ENCODE measurements at places on chromosomes 5 and 9.

DNA sequence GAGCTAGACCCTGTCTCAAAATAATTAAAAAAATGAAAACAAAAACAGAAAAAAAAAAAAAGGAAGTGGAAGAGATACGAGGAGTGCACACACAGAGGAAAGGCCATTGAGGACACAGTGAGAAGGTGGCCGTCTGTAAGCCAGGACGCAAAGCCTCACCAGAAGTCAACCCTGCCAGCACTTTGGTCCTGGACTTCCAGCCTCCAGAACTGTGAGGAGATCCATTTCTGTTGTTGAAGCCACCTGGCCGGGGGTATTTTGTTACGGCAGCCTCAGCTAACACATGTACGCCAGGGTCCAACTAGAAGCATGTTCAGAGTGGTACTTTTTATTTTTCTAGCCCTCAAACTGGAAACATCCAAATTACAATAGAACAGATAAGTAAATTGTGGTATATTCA lies 21.8 kb downstream of the SLC35D2 start:
- DNase-seq: no peak

DNA sequence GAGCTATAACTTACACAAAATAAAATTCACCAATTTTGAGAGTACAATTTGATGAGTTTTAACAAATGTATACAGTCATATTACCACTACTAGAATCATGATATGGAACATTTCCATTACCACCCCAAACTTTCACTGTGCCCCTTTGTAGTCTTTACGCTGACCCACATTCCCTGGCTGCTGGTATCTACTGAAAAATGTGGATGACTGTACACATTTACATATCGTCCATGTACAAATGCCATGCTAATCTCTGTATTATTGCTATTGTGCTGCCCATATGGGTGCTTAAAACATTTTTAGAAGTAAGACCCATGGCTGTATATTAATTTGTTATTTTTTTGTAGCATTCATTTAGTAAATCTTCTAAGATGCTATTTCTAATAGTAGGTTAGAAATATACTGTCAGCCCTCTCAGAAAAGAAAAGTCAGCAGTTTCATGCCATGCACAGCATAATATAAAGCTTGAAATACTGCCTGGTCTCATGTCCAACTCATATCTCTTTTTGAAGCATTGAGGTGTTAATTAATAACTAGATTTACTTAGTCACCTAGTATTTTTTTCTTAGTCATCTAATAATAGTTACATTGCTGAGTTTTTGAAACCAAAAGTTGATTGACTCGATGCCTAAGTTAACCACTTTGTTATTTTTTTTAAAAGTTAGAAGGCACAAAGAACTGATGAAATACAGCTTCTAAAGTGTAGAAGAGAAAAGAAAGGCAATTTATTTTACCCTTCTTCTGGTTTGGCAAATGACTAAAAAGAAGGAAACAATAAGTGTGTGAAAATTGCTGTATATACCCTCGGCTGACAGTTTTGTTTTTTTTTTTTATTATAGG lies 188.3 kb upstream of the MEF2C start:
- DNase-seq: no peak

DNA sequence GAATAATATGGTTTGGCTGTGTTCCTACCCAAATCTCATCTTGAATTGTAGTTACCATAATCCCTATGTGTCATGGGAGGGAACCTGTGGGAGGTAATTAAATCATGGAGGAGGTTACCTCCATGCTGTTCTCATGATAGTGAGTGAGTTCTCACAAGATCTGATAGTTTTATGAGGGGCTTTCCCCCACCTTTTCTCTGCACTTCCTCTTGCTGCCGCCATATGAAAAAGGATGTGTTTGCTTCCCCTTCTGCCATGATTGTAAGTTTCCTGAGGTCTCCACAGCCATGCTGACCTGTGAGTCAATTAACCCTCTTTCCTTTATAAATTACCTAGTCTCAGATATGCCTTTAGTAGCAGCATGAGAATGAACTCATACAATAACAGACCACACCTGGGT lies 63.7 kb upstream of the PRR16 start:
- no peak for DNase-seq

DNA sequence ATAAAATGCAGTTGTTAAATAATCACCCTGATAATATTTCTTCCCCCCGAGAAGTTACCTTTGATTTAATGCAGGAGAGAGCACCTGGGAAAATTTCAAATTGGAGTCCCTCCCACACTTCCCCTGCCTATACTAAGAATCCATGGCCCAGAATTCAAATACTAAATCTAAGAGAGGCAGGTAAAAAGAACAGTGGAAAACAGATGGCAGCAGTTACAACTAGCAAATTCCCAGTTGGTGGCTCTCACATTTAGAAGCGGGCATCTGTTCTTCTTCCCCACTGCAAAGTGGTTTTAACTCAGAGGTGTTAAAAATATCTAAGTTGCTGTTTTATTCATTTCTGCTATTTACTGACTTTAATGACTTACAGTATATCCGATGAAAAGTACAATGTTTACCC lies 210.4 kb upstream of the ELAVL2 start:
- no peak for DNase-seq

GRCh38 chr9:107397076-107398044 lies 92.2 kb downstream of the KLF4 start:
- no peak for DNase-seq

DNA sequence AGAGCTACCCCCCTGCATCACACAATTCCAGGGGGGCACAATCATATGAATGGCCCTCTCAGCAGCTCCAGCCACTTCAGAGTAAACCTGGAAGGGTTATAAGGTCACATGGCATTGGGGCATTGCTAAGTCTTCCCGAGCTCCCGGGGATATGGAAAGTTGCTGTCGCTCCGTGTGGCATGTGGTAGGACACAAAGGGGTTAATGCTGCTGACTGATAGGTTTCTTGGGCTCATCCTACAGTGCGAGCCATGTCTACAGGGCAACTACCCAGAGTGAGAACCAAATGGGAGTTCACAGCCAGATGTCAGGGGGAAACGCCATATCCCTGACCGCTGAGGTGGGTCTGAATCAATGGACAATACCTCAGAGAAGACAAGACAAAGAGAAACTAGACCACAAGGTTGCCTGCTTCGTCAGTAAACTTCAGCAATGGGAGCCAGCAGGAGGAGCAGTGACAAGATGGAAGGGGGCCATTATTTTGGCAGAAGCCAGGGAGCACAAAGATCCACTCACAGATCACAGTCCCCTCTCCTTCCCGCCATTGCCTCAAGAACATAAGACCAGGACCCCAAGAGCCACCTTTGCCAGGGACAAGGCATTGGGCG lies 52.4 kb upstream of the SHISAL2B start:
- DNase-seq: no peak

- no peak for DNase-seq
Measured at GRCh38 chr5:62640446-62640845, 61.8 kb downstream of the LRRC70 start.

DNA sequence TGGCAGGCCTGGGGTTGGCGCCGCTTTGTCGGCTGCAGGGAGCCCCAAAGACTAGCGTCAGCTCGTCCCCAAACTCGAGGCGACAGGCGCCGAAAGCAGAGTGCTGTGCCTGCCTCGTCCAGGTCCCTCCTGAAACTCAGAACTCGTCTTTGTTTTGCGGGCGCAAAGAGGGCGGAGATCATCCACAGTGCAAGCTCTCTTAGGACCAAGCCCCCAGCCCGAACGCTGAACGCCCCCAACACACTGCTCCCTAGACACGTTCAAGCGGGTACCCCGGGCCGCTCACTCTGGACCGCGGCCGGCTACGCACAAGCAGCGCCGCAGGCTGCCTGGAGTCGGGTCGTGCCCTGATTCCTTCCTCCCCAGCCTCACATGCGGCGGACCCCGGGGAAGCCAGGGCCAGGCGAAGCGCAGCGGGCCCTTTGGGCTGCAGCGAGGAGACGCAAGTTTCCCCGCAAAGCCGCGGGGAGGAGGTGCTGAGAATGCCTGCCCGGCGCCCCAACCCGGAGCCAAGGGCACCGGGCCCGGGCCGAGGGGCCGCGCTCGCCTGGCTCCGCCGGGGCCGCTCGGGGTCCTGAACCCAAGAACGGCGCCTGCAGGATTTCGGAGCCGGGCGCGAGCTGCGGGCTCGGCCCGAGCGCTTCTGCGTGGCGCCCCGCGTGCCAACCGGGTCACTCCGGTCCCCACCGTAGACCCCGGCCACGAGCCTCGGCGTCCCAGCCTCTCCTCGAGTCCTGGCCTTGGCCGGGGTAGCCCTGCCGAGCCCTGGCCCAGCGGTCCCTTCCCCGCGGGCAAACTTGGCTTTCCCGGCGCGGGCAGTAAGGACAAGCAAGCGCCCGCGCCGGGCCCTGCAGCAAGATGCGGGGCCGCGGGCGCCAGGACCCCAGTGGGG lies 738 bp downstream of the FSTL4 start:
- DNase-seq: peak; percentile 29

DNA sequence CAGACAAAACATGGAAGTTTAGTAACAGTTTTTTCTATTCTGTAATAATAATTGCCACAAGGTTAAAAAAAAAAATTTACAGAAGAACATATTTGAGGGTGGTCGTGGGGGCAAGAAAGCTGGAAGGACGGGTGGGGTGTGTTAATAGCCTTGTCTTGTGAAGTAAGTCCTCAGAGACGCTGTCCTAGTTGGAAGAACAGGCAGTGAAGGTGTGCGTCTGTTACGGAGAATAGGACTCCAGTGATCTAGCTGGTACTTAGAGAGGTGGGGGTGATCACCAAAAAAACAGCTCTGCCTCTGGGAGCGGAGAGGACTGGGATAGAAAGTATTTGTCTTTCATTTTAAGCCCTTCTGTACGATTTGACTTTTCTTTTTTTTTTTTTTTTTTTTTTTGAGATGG lies 17.7 kb downstream of the ABL1 start:
- DNase-seq: no peak

- no peak for DNase-seq
Measured at GRCh38 chr5:30209755-30210154, 983.7 kb upstream of the CDH6 start.

- no peak for DNase-seq
Measured at GRCh38 chr9:122382901-122383850, 12.4 kb downstream of the PTGS1 start.

- no peak for DNase-seq
Measured at GRCh38 chr9:14526504-14526903, 166.7 kb downstream of the ZDHHC21 start.

DNA sequence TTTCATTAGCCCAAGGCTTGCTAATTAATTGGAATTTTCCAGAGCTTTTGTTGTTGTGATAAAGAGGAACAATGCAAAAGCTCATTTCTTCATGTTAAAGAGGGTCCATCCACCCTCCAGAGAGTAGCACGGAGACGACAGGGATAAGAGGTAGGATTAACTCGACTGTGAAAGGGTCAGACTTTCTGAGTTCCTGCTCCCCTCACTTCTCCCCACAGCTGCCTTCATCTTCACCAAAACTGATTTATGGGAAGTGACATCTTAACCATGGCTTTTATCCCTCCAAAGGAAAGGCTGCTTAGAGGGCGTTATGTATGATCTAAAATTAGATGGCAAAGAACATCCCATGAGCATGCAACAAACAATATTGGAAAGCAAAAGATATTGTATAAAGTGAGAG lies 135.5 kb downstream of the GLIS3 start:
- no peak for DNase-seq

GRCh38 chr5:13331585-13331984 lies 612.9 kb downstream of the DNAH5 start:
- no peak for DNase-seq

- no peak for DNase-seq
Measured at GRCh38 chr9:5957166-5957565, 58.3 kb downstream of the RANBP6 start.

GRCh38 chr9:17622141-17622540 lies 43.3 kb downstream of the SH3GL2 start:
- DNase-seq: no peak

GRCh38 chr5:160930406-160930805 lies 78.4 kb upstream of the ATP10B start:
- DNase-seq: no peak

GRCh38 chr5:77743181-77743580 lies 33.0 kb downstream of the TBCA start:
- no peak for DNase-seq

DNA sequence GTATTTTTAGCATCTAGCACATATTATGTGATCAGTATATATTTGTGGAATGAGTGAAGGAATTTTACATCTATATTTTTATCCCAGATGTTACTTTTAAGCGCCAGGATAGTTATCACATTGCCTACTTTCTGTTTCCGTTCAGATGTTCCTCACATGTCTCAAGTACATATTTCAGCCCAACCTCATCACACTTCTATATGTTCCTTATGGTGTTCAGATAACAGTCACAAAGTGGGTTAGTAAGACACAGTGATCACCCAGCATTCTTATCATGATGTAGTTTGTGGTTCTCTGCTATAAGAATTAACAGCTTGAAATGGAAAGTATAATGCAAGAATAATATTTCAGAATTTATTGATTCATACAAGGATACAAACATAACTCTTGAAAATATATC lies 170.0 kb upstream of the RASA1 start:
- no peak for DNase-seq

GRCh38 chr5:115573133-115573532 lies 28.6 kb upstream of the FEM1C start:
- no peak for DNase-seq

- DNase-seq: no peak
Measured at GRCh38 chr9:100573655-100574260, 4.1 kb upstream of the CAVIN4 start.
